ENCODE measurements at places on chromosomes 3 and 15.

DNA sequence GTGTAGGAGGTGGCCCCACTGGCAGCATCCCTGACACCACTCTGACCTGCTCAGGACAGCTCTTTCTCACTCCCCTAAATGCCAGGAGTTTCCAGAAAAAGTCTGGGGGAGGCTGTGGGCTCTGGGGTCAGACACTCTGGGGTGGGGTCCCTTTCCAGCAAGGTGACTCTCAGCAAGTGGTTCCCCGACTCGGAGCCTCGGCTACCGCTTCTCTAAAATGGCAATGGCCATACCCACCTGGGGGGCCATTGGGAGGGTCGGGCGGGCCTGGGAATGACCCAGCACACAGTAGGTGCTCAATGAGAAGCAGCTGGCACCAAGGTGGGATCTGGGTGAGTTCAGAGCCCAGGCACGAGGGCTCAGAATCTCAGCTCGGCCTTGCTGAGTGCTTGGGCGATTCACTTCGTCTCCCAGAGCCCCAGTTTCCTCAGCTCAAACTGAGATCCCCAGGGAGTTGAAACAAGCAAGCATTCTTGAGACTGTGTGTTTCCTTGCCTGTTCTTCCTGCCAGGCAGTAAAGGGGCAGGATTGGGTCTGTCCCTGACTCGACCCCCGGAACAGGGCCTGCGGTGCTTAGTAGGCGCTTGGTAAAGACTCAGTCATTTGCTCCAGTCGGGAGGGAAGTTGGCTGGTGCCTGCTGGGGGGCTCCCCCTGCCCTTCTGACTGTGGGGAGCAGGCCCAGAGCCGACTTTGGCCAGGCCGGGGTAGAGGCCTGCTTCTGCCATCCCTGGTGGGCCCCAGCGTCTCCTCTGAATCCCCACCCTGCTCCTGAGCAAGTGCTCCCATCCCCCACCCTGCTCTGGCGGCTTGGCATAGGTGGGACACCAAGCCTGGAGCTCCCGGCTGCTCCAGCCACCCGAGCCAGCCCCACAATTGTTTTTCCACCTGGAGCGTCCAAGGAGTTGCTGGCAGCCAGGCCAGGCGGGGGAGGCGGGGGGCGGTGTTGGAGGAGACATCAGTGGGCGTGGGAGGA lies 32.9 kb upstream of the FBLN2 start:
- DNase-seq: no peak

DNA sequence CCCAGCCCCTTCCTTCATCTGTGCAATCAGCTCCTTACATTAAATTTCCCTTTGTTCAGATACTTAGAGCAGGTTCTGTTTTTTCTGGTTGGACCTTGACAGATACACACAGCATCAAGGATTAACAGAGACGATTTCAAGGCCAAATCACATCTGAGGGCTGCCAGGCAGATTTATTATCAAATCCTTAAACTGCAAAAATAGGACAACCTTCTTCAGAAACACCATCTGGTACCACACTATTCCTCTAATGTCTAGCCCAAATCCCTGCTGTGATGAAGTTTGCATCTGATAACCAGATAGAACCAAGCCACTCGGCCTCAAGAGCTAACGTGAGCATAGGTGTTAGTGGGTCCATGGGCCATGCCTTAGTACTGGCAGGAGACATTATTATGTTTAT lies 250.7 kb upstream of the PROK2 start:
- DNase-seq: no peak

DNA sequence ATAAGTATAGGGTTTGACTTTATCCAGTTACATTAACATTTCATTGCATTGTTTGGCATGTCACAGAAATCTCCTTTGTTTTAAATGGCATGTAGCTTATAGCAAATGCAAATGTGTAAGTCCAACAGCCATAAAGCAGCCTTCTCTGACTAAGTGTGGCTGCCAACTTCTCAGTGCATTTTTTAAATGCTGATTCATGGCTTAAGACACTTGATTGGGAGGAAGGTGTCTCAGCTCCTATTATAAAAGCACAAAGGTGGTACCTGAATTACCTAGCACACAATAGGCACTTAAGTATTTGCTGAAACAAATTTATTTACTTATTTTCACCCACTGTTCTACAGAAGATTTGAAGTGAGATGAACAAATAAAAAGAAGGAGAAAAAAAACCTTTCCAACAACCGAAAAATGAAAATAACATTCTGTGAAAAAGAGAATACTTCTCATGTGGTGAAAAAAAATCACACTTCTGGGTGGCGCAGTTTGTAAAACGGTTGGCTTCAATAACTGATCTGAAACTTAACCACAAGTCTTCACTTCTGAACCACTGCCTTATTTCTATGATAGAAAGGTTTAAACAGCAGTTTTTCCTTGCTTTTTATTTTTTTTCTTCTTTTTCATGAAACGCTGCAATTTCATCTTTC lies 105.5 kb upstream of the ICE2 start:
- DNase-seq: no peak

- DNase-seq: no peak
Measured at GRCh38 chr15:99050328-99050980, 42.9 kb upstream of the PGPEP1L start.

DNA sequence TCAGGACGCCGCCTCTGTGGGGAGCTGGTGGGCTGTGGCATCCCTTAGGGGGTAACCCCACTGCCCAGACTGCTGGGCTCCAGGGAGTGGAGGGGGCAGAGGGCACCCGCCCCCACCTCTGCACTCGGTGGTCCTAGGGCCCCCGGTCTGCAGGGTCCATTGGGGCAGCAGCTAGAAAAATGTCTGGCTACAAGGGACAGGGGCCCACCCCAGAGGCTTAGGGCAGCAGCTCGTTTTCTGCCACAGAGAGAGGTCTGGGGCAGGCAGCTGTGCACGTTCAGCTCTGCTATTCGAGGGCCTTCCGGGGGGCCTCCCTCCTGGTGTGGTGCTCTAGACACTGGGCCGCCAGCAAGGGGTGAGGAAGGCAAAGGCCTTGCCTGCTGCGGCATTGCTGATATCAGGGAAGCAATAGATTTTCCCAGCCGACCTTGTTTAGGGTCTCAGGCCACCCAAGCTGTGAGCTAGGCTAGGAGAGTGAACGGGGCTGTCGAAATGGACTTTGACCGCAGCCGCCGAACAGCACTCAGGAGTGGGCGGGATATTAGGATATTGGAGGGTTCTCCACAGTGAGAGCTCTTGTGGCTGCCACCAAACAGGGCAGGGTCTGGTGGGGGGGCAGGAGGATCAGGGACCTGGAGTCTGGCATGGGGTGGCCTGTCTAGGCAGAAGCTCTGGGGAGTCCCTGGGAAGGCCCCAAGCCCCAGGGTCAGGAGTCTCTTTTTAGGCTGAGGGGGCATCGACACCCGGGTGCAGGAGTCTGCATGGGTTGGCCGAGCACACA lies 61.4 kb upstream of the KLF13 start:
- DNase-seq: no peak

DNA sequence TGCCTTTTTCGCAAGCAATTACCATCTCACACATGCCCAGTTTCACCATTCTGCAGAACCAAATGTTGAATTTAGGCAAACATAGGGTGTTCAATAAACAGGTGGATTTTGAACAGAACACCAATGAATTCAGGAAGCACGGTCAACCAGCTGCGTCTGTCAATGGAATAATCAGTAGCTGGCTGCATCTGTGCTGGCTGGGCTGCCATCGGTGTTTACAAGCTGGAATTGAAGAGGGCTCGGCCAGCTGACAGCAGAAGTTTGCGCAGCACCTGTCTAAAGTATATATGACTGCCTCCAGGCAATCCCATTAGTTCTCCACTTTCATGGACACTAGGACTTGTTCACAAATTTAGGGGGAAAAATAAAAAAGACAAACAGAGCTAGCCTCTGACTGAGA lies 996.4 kb upstream of the CFAP20DC start:
- DNase-seq: no peak

GRCh38 chr3:44989141-44989540 lies 13.1 kb downstream of the EXOSC7 start:
- no peak for DNase-seq
